Ovary (tissue), 10 donors: ENCODE measurements at places on chromosomes 1 and 21. TPM values are rescaled to one million over a fixed set of nuclear protein-coding genes. Genes with fewer than 3 reads are reported as not detected.

Gene NEGR1
- 6.2 TPM for total RNA-seq

Gene PRDM16
- total RNA-seq, result 10.2 TPM

Gene ANGPTL3
- total RNA-seq, result 0.12 TPM

Gene TFB2M
- 9.1 TPM for total RNA-seq

GRCh38 chr1:116814926-116815723 is 60.9 kb downstream of the CD2 start:
- no peak for DNase-seq

- DNase-seq, result no peak
Measured at GRCh38 chr1:107135463-107135862, 5.4 kb upstream of the NTNG1 start.

- DNase-seq, result no peak
Measured at GRCh38 chr1:23796466-23797271, 3.9 kb downstream of the GALE start.

DNA sequence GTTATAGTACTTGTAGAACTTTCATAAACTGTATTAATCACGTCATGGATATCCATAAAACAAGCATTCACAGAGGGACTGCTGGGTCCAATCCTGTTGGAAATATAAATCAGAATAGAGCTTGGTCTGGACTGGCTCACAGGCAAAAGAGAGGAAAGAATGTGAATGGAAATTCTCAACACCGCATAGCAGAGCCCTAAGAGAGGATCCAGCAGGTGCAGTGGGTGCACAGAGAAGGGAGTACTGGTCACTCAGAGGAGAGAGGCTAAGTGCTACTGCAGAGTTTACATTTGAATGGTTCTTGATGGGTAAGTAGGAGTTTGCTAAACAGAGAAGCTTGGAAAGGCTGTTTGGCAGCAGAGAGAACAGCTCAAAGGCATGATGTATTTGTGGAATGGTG is 231.7 kb downstream of the PAPPA2 start:
- no peak for DNase-seq

GRCh38 chr1:111961016-111961415 is 28.5 kb downstream of the KCND3 start:
- no peak for DNase-seq

GRCh38 chr21:35491114-35491513 is 442.0 kb upstream of the RUNX1 start:
- no peak for DNase-seq

DNA sequence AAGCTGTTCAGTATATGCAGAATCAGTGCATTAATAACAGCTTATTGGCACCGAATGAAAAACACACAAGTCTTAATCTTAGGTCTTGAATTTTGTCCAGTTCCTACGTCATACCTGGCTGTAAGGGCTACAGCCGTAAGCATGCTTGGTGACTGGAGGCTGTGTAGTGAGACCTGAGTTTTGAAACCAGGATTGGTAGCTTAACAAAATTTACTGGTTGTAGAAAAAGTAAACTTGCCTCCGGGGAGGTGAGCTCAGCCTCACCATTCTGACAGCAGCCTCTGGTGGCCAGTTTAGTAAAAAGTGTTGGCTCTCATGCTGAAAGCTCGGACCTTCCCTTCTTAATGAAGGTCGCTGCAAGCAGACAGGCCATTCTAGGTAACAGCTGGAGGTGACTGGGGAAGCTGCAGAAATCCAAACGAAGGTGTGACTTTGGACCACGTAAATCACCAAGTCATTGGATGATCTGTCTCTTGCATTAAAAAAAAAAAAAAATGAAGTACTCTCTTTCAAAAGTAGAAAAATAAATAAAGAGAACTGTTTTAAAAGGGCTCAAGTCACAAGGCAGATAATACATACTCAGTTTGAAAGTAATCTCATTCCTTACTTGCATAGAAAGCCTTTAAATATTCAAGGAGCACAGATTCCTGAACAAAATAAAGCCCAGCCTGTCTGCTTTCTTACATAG is 48.9 kb downstream of the HLCS start:
- DNase-seq, result no peak

- no peak for DNase-seq
Measured at GRCh38 chr1:46606255-46606965, 2.3 kb upstream of the MKNK1 start.

DNA sequence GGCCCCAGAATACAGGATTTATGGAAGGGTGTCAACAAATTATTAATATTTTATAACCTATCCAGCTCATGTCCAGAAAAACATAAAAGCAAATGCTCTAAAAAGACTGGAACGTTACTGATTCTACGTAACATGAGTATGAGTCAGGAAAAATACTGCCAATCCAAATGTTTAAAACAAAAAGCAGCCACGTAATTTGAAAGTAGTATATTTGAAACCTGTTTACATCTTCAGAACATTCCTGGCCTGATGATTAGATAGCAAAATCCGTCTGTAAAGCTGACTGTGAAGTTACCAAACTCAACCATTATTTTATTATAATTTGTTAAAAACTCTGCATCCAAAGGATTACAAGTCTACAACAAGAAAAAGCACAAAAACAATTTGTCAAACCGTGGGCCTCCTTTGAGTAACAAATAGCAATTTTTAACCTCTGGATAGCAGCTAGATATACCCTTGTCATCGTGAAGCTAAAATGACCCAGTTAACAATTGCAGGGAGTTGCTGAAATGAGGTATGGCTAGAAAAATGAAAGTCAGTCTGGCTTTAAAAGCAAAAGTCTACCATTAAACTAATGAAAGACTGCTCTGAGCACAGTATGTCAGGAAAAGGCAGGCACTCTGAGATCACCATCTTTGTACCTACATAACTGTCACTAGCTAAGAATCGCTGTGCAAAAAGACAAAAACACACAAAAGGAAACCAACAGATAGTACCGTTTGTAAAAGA is 1.2 kb downstream of the UBR4 start:
- no peak for DNase-seq

DNA sequence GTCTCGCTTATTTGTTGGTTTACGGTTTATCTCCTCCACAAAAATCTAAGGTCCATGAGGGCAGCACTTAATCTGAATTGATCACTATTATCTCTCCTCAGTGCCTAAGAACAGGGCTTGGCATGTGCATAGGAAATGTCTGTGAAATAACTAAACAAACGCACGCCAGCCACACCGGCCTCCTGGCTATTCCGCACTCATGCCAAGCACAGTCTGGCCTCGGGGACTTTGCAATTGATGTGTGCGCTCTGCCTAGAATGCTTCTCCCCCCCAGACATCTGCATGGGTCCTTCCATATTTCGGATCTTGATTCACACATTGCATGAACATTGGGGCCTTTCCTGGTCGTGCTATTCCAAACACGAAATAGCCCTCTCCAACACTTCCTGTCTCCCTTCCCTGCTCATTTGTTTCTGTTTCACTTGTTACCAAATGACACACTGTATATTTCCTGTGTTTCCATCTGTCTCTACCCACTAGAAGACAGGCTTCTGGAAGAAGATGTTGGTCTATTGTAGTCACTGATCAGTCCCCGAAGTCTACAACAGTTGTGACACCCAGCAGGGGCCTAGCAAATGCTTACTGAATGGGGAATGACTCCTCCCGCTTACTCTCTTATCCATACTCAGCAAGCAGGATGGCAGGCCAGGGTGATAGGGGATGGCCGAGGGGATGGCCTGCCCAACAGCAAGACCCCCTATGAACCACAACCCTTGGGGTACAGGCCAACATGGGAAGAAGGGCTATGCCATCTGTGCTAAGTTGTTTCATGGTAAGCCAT is 93.9 kb downstream of the GLIS1 start:
- DNase-seq, result no peak

GRCh38 chr1:193614817-193615216 is 428.4 kb upstream of the B3GALT2 start:
- DNase-seq, result no peak

- DNase-seq, result no peak
Measured at GRCh38 chr1:42043811-42044210, 109.4 kb upstream of the GUCA2B start.

DNA sequence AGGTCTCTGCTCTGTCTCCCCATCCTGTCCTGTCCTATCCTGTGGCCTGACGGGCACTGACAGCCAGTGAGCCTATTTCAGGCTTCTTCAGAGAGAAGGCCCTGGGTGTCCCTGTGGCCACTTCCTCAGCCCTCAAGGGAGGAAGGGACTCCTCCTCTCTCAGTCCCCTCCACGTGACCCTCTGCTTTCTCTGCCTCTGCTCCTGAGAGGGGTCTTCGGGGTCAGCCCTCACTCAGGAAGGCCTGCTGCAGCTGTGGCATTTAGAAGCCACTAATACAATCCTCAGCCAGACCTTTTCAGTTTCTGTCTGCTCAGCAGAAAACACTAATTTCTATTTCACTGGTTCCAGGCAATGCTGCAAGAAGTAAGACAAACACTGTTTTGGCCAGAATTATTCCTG is 43.6 kb upstream of the ETV3 start:
- DNase-seq, result no peak

DNA sequence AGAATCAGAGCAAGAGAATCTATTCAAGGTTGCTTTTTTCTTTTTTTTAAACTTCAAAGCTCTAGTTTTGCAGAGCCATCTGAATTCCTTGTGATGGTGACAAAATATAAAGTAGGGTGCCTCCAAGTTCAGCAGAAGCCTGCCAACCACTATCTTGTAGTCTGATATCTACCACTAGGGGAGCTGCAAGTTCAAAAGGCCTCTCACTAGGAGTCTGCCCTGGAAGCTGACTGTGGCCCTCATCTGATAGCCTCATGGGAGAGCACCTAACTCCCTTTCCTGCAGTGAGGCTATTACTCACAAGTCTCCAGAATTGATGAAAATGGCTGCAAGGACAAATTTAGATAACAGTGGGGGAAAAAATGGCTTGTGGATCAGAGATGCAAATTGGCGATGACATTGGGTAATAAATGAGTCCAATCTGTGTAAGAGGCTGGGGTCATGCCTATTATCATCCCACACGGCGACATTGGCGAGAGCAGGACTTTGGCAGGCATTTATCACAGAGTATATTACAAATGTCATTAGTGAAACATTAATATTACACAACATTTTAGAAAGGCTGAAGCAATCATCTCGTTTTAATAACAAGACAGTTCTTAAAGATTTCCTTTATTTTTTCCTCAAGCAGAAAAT is 10.7 kb upstream of the ZP4 start:
- DNase-seq, result no peak

DNA sequence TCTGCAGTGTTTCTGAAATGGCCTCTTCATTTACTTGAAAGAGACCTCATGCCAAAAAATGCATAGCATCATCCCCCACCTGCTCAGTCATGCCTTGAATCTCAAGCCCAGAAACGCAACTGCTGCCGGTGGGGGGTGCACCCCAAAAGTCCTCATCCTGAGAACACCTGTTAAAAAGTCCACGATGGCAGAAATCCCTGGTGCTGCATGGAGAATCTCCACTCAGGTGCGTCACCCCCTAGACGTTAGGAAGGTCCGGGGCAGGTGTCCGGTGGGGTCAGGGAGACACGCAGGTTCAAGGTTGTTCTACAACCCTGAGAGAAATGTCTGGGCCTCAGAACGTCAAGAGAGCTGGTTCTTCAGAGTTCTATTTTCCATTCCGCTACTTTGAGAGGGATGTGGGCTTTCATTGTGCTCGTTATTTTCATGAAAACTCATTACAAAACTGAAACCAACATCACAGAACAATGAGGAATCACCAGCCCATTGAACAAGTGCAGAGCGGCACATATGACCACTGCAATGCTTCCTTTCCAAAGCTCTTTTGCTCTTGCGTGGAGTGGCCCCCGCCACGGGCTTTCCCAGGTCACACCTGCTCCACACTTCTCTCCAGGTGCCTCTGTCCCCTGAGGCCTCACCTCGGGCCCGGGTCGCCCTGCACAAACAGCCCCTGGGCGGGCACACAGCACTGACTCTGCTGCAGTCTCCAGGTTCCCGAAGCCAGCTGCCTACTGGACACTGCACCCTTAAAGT is 201.9 kb downstream of the TOMM20 start:
- DNase-seq, result no peak

DNA sequence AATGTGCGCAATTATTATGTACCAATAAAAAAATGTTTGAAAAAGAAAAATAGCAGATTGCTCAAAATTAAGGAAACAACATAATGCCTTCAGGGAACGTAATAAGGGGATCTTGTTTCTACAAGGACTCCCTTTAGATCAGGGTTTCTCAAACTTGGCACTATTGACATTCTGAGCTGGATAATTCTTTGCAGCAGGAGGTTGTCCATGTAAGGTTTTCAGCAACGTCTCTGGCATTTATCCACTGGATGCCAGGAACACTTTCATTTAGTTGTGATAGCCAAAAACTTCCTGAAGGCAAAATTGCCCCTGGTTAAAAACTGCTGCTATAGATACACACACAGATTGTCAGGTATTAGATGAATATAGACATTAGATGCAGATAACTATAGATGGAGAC is 666.7 kb upstream of the ADAMTS5 start:
- DNase-seq, result no peak
